CD4-positive, alpha-beta T cell treated with Interleukin-15 for 4 hours (primary cell): ENCODE measurements at places on chromosomes 6 and 20.
A peak's percentile ranks its signal among the peaks of the same experiment; 100 is the strongest.

DNA sequence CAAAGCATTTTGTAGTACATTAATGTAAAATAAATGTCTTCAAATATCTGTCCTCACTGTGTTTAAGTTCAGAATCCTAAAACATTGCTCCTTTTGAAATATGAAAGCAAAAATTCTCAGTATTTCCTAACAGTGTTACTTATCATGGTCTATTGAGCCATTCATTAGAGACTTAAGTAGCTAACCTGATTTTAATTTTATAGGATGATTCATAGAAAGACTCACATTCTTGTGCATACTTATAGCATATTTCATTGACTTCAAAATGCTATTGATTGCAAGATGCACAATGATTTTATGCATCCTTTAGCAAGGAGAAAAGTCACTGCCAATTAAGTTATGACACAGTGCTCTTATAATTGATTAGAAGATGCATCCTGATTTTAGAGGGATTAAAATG is 85.7 kb downstream of the HIVEP1 start:
- no peak for DNase-seq

- no peak for DNase-seq
These were observed 78.2 kb downstream of the FRK start for GRCh38 chr6:115982453-115982852.

DNA sequence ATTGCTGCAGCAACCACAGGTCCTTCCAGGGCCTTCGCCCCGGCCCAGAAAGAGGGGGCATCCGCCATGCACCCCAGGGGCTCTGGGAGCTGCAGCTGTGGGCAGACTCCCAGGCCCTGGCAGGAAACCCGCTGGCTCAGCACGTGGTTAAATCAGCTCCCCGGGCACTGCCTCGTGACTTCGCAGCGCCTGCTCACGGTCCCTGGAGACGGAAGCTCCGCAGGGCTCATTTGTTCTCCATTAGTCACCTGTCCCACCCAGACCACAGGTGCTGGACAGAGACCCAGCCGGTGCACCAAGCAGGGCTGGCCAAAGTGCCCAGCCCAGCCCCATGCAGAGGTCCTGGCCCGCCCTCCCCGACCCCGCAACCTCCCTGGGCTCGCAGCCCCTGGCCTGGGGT is 14.7 kb downstream of the KCNQ2 start:
- no peak for DNase-seq

GRCh38 chr6:122681705-122682104 is 71.5 kb downstream of the PKIB start:
- DNase-seq: no peak

DNA sequence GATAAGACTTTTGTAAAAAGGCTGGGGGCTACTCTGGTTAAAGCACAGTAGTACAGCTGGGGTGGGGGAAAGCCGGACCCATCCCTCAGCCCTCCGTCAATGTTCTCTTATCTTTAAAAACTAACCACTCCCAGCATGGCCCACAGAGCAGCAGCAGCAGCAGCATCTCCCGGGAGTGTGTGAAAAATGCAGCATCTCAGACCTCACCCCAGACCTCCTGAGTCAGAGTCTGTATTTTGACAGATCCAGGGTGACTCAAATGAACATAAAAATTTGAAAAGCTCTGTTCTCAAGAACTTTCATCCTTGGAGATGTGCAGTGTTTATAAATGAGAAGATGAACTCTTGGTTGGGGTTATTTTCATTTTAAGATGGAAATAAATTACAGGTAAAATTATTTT is 277.7 kb upstream of the ECI2 start:
- no peak for DNase-seq

- DNase-seq: no peak
These were observed 23.4 kb upstream of the VEGFA start for GRCh38 chr6:43746613-43747102.

GRCh38 chr20:16675001-16675564 is 54.7 kb upstream of the SNRPB2 start:
- DNase-seq: no peak

- peak; percentile 7 for DNase-seq
These were observed 650 bp upstream of the CASP8AP2 start for GRCh38 chr6:89828988-89829471.

DNA sequence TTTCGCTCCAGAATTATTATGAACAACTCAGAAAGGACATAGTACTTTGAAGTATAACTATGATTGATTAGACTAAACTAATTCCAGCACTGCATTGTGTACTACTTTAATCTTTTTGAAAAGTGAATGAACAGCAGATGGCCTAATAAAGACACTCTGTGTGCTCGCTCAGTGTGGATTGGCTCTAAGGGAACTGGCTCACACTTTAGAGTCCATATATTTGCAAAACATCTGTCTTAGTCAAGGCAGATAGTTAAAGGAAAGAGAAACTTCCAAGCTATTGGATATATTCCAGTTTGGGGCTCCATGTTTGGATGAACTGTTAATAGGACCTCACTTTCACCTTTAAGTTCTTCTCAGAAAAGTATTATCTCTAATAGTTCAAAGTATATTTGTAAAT is 218.9 kb downstream of the EYA4 start:
- no peak for DNase-seq

DNA sequence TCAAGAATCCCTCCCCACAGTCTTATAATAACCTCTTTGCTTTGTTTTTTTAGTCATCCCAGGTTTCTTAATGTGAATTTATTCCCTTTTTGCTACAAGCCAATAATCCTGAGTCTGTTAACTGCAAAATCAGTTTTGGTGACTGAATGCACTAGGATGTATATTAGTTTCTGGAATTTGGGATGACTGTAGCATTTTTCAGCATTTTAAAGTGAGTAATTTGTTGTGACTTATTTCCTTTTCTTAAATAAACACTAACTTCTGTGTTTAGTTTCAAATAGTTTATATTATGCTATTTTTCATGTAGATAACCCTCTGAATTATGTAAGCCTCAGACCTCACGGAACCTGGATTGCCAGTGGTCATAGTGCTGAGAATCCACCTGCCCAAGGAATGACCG is 5.5 kb downstream of the CST1 start:
- DNase-seq: no peak
